Muscle of leg (tissue), 16 donors: ENCODE measurements at places on chromosomes 1 and 21. TPM values are rescaled to one million over a fixed set of nuclear protein-coding genes. Genes with fewer than 3 reads are reported as not detected.

The MARK1 gene
- total RNA-seq, result 6.8 TPM

The MYOG gene
- 480 TPM for total RNA-seq

The NTMT2 gene
- total RNA-seq, result 1.8 TPM

The HORMAD1 gene
- 0.18 TPM for total RNA-seq

The TMEM125 gene
- not detected for total RNA-seq

The KIAA1614 gene
- 11.7 TPM for total RNA-seq

The OPTC gene
- total RNA-seq, result not detected

The PSMG1 gene
- 37.4 TPM for total RNA-seq

The DNAH14 gene
- total RNA-seq, result 24.6 TPM

The TMEM50A gene
- total RNA-seq, result 39.2 TPM

The NTPCR gene
- total RNA-seq, result 32.8 TPM

The PCP4 gene
- 1.2 TPM for total RNA-seq

The TMPRSS15 gene
- 0.40 TPM for total RNA-seq

The KCNN3 gene
- total RNA-seq, result 5.1 TPM

The ECE1 gene
- total RNA-seq, result 18.0 TPM

The TNNI3K gene
- 2.2 TPM for total RNA-seq

The PTPRF gene
- 9.3 TPM for total RNA-seq

The CD247 gene
- 0.31 TPM for total RNA-seq

The SMPDL3B gene
- 0.09 TPM for total RNA-seq

The TENT5C gene
- 6.6 TPM for total RNA-seq

The DCST1 gene
- total RNA-seq, result not detected

The KIF2C gene
- total RNA-seq, result 9.2 TPM

The MAGI3 gene
- total RNA-seq, result 15.0 TPM

The ATP1A4 gene
- total RNA-seq, result 0.44 TPM

The TMEM269 gene
- 0.18 TPM for total RNA-seq

The PADI1 gene
- 0.13 TPM for total RNA-seq

The RYR2 gene
- 2.3 TPM for total RNA-seq

The OR2T2 gene
- total RNA-seq, result not detected

The HSPB7 gene
- total RNA-seq, result 39.5 TPM

The GPR157 gene
- 1.3 TPM for total RNA-seq

The OR2AK2 gene
- total RNA-seq, result not detected

The PRDM16 gene
- 0.66 TPM for total RNA-seq

The RIT1 gene
- 27.7 TPM for total RNA-seq

The CYP4Z1 gene
- 0.18 TPM for total RNA-seq

The PSRC1 gene
- 11.4 TPM for total RNA-seq

The DENND1B gene
- total RNA-seq, result 8.9 TPM

The TTC24 gene
- total RNA-seq, result 0.09 TPM
